Activated T-cell treated with anti-CD3 and anti-CD28 coated beads, Interleukin-2, amount 50 U/mL, for 72 hours (primary cell): ENCODE measurements at places on chromosomes 3 and 15. TPM values are rescaled to one million over a fixed set of nuclear protein-coding genes. Genes with fewer than 3 reads are reported as not detected.

DNA sequence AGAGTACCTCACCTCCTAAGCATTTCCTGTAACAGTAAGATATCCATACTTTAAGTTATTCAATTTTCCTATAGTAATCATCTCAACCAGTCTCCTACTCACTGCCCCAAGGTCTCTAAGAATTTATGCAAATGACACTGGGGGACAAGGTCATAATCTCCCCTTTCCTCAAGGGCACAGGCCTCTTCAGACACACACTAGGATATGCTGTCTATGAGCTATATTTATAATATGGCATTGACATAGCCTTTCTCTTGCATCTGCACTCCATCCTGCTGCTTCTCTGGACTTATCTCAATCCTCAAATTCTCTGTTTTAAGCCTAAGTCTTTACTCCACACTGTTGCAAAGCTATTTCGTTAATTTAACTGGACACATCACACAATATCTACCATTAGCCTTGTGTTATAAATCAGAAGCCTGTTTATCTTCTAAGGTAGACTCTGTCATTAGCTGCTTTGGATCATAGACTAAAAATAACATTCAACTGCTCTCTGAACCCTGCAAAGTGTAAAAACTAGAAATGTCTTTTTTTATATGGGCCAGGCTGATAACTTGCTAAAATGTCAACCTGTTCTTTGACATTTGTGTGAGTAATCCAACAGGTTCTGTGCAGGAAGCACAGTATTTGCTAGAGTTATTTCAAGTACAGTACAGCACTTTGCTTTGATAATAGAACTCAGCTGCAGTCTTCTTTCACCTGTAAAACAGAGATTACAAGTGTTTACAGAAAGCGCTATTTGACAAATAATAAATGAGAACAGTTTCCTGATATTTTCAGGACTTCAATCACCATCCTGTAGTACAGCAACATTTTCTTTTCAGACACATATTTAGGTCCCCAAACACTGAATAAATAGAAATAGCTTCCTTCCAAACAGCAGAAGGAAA lies 17.8 kb upstream of the SEC62 start:
- no peak for DNase-seq
- H3K36me3 ChIP-seq: no peaks in the 10 kb centered on the region
- H3K4me3 ChIP-seq: no peak overlapping the region
- peaks cover 56% of the 10 kb centered on the region for H3K4me1 ChIP-seq
- H3K27ac ChIP-seq: no peak overlapping the region
- no peaks in the 10 kb centered on the region for H3K27me3 ChIP-seq

- H3K27ac ChIP-seq: no peak overlapping the region
- H3K36me3 ChIP-seq: peaks cover 4% of the 10 kb centered on the region
- no peak for DNase-seq
- peaks cover 23% of the 10 kb centered on the region for H3K27me3 ChIP-seq
- no peaks in the 10 kb centered on the region for H3K4me1 ChIP-seq
- no peak overlapping the region for H3K4me3 ChIP-seq
Observed at GRCh38 chr15:61339516-61339915, 110.4 kb upstream of the RORA start.

DNA sequence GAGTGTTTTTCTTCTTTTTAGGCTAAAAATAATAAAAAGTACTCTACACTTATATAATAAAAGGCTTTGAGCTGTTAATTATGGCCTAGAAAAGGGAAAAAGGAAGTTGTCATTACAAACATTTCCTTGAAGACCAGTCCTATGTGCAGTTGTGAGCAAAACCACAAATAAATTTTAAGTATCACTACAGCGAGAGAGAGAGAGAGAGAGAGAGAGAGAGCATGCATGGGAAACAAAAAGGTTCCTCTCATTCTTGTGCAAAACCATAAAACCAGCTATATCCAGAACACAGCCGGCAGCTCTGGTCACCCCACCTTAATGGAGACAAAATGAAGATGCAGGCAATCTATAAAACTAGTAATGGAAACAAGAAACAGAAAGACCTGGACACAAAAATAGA lies 33.6 kb downstream of the HEG1 start:
- no peak overlapping the region for H3K27ac ChIP-seq
- no peaks in the 10 kb centered on the region for H3K27me3 ChIP-seq
- no peak for DNase-seq
- peaks cover 54% of the 10 kb centered on the region for H3K4me1 ChIP-seq
- H3K36me3 ChIP-seq: peaks cover 13% of the 10 kb centered on the region

DNA sequence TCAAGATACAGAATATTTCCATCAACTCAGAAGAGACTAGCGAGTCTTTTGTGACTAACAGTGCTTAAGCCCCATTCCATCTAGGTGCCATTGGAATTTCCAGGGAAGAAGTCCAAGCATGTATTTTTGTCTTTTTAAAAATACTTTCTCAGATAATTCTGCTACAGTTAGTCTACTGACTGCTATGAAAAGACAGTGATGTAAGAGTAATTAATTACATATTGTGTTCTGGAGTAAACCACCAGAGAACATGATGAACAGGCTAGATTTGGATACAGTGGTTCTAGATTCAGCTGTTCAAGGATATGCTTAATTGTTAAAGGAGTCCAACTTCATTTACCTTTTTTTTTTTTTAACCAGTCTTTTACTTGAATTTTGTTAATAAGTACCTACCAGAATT lies 34.8 kb upstream of the PAK6 start:
- no peak for DNase-seq
- no peak overlapping the region for H3K27ac ChIP-seq
- H3K4me3 ChIP-seq: no peak overlapping the region
- H3K4me1 ChIP-seq: no peaks in the 10 kb centered on the region
- peaks cover 53% of the 10 kb centered on the region for H3K36me3 ChIP-seq
- H3K27me3 ChIP-seq: no peaks in the 10 kb centered on the region

DNA sequence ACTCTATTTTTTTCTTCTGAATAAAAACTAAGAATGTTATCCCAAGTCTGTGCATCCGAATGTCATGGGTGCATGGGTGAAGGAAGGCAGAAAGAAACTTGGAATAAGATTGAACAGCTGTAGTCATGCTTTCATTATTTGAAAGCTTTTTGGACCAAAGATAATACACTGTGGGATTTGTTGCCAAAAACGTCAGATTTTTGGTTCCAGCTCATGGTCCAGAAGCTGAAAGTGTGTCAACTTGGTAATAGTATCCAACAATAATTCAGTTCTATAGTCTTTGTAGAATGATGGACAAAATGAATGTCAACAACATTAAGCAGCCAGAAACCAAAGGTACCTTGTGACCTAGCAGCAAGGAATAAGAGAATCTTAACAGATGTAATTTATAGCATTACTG lies 327.9 kb upstream of the ADAMTS9 start:
- no peak for DNase-seq
- H3K4me1 ChIP-seq: no peaks in the 10 kb centered on the region
- H3K27me3 ChIP-seq: no peaks in the 10 kb centered on the region
- H3K36me3 ChIP-seq: no peaks in the 10 kb centered on the region
- H3K4me3 ChIP-seq: no peak overlapping the region

DNA sequence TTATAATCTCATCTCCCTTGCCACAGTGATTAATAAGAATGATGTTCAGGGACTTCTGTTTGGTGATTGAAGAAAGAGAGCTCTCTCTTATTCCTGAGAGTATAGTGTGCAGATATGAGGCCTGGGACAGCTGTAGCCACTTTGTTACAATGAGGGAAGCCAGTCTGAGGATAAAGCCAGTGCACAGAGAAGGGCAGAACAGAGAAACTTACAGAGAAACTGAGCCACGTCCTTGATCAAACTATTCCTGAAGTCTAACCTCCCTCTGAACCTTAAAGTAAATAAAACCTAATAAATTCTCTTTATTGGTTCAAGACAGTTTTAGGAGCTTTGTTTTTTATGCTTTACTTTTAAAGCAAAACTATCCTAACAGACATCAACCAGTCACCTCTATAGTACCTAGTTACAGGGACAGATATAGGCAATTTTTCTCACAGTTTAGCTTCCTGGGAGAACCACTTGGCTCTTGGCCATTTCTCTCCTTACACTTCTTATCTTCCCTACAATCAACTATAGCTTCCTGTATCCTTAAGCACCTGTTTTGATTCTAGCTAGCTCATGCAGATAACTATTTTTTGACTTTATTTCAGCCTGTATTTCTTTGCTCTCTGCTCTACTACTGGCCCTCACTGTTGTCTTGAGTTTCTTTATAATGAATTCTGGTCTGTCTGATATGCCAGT lies 284.4 kb downstream of the SHQ1 start:
- H3K27ac ChIP-seq: no peak overlapping the region
- no peak overlapping the region for H3K4me3 ChIP-seq
- H3K36me3 ChIP-seq: peaks cover 2% of the 10 kb centered on the region
- no peak for DNase-seq
- H3K4me1 ChIP-seq: peaks cover 12% of the 10 kb centered on the region

DNA sequence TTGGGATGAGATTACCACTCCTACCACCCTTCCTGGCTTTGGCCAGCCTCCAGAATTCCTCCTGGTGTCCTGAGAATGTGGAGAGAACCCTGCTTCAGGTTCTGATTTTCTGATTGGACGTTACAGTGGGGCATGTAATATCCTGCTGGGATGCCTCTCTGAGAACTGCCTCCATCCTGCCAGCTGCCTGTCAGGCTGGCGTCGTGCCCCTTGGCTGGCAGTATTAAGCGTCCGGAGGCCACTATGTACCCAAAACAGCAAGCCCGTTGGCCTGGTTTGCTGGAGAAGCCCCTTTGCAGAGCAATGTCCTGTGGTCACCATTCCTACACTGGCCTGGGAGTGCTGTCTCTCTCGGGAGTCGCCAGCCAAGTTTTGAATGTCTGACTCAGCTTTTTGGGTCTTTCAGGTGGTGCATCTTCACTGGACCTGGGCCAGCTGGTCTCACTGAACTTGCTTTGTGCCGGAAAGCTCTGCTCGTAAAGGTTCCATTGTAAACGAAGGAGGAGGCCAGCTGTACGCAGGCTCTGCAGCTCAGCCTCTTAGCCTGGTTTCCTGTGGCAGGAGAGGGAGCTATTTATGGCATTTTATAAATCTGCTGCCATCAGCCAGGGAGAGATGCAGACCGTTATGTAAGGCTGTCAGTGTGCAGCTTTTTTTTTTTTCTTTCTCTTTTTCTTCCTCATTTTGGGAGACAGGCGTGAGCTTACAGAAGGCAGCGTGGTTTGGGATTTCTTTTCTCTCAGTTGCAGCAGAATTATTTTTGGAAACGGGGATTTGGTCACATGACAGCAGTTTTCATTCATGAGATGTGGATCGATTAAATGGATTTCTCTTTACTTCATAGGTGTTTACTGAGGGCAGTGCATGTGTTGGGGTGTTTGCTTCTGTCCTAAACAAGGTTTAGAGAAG lies 19.0 kb upstream of the TRAK1 start:
- H3K4me1 ChIP-seq: peaks cover 36% of the 10 kb centered on the region
- H3K36me3 ChIP-seq: peaks cover 3% of the 10 kb centered on the region
- H3K27me3 ChIP-seq: no peaks in the 10 kb centered on the region
- no peak overlapping the region for H3K27ac ChIP-seq
- DNase-seq: no peak
- no peak overlapping the region for H3K4me3 ChIP-seq

- no peak overlapping the region for H3K4me3 ChIP-seq
- H3K27me3 ChIP-seq: no peaks in the 10 kb centered on the region
- H3K27ac ChIP-seq: no peak overlapping the region
- peaks cover 5% of the 10 kb centered on the region for H3K4me1 ChIP-seq
- DNase-seq: no peak
Observed at GRCh38 chr15:34252545-34252944, 27.7 kb downstream of the EMC4 start.

- peaks cover 53% of the 10 kb centered on the region for H3K4me1 ChIP-seq
- H3K27ac ChIP-seq: no peak overlapping the region
- peaks cover 2% of the 10 kb centered on the region for H3K36me3 ChIP-seq
- DNase-seq: no peak
- no peaks in the 10 kb centered on the region for H3K27me3 ChIP-seq
Observed at GRCh38 chr15:28957606-28958498, 72.1 kb downstream of the APBA2 start.

DNA sequence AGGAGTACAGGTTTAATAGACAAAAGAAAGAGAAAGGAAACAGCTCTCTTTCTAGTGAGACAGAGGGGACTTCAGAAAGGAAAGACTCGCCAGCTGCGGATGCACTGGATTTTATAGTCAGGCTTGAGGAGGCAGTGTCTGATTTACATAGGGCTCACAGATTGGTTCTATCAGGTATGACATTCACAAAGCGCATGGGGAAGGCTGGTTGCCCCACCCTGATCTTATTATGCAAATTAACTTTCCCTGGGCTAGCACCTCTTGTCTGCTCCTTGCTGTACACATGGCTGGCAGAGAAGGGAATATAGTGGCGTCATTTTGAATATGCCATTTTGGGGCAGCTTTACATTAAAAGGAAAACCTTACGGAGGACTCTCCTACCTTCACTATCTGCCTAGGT lies 938.4 kb upstream of the SEMA6D start:
- no peaks in the 10 kb centered on the region for H3K27me3 ChIP-seq
- no peak overlapping the region for H3K4me3 ChIP-seq
- no peak overlapping the region for H3K27ac ChIP-seq
- no peaks in the 10 kb centered on the region for H3K4me1 ChIP-seq
- H3K36me3 ChIP-seq: no peaks in the 10 kb centered on the region

DNA sequence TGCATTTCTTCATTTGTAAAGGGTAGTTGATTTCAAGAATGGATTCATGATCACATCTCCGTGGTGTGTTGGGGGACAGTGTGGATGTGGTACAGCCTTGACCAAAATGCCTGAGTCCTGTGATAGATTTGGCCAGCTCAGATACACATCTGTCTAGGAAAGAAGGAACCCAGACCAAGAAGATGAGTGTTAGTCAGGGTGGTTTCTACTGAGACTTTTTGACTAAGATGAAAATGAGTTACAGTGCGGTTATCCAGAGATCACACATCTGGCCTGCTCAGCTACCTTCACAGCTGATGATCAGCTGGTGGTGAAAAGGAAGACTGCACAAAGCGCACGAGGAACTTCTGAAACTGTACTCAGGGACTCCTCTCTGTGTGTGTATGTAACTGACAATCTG lies 68.0 kb downstream of the FNDC3B start:
- peak; percentile 78 for DNase-seq
- no peaks in the 10 kb centered on the region for H3K27me3 ChIP-seq
- peak overlapping the region; percentile 96 for H3K27ac ChIP-seq
- H3K36me3 ChIP-seq: no peaks in the 10 kb centered on the region
- H3K4me3 ChIP-seq: peak overlapping the region; percentile 92

DNA sequence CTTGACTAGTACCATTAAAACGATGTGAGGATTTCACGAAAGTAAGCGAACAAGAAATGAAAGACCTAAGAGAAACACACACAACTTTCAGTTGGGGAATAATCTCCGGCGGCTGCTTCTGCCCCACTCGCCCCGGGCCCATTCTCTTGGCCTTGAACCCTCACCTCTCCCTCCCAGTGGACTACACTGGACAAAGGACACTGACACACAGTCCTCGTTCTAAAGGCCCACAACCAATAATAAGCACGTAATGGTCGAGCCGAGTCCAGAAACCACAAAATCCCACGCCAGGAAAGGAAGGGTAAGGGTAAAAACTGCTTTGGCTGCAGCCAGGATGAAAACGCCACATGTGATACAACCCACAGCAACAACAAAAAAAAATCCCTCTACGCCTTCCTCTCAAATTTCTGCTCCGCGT lies 469 bp downstream of the ZNF770 start:
- H3K4me3 ChIP-seq: peak overlapping the region; percentile 96
- H3K27ac ChIP-seq: peak overlapping the region; percentile 98
- peaks cover 48% of the 10 kb centered on the region for H3K4me1 ChIP-seq
- no peak for DNase-seq

- DNase-seq: no peak
- no peak overlapping the region for H3K4me3 ChIP-seq
- peaks cover 8% of the 10 kb centered on the region for H3K27me3 ChIP-seq
Observed at GRCh38 chr3:10574101-10574620, 68.8 kb upstream of the ATP2B2 start.

GRCh38 chr3:171190668-171191067 lies 164.1 kb upstream of the SLC2A2 start:
- H3K4me1 ChIP-seq: peaks cover 58% of the 10 kb centered on the region
- peak overlapping the region; percentile 5 for H3K4me3 ChIP-seq
- H3K27me3 ChIP-seq: no peaks in the 10 kb centered on the region
- DNase-seq: no peak
- H3K27ac ChIP-seq: peak overlapping the region; percentile 12

DGKG gene
- 0.42 TPM for total RNA-seq

TRIM71 gene
- total RNA-seq: 0.02 TPM

TMA7 gene
- 263 TPM for total RNA-seq

PATL2 gene
- 52.9 TPM for total RNA-seq

SELENOK gene
- total RNA-seq: 77.0 TPM
